ENCODE measurements at places on chromosomes 1 and 21.

DNA sequence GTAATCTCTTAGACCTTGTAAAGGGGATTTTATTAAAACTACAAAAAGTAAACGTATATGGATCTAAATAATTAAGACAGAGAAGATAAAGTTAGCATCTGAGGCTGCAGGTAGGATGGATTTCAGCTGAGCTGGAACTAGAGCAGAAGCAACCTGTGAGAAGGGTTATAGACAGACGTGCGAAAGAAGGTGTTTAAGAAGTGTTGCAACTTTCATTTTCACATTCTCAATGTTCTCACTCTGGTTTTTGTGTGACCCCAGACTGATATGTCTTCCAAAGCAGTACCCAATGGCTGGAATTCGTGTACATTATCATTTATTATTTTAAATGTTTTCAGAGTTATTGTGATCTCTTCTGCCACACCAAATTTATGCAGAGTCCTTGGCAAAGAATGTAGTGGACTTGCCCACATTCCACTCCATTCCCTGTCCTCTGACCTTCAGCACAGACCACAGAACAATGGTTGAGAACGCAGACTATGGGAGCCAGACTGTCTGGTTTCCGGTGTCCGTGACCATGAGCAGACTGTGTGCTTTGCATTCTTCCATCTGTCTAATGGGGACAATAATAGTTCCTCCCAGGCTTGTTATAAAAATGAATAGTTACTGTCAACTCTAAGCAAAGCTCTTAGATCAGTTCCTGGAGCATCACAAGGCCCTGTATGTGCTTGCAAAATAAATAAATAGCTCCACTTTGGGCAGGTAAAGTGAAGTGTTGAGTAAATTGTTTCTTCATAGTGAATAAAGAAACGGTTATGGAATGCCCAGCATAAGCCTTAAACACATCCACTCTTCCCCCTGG is 140.6 kb upstream of the SAMSN1 start:
- no peak for DNase-seq

- no peak for DNase-seq
Measured at GRCh38 chr1:237258871-237259270, 216.9 kb downstream of the RYR2 start.

GRCh38 chr1:189775343-189775742 is 702.3 kb downstream of the BRINP3 start:
- no peak for DNase-seq

- no peak for DNase-seq
Measured at GRCh38 chr1:47753808-47754207, 243.4 kb downstream of the TRABD2B start.

GRCh38 chr1:28954126-28954726 is 39.9 kb downstream of the EPB41 start:
- DNase-seq, result no peak

DNA sequence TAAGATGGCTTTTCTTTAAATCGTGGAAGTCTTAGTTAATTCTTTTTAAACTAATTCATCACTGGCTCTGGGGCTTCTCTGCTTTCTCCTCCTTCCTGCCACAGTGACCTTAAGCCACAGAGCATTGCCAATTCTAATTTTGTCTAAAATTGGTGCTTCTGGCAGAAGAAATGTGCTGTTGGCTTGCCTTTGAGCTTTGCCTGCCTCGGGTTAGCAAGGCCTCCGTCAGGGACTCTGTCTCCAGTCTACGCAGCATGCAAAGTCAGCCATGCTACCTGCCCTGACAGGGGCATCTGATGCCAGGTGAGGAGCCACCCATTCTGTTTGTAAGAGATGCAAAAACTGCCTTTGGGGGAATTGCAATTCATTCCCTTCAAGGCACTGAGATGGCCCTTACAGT is 25.2 kb downstream of the CLDN14 start:
- no peak for DNase-seq

GRCh38 chr1:36768486-36769178 is 265.7 kb downstream of the GRIK3 start:
- no peak for DNase-seq

DNA sequence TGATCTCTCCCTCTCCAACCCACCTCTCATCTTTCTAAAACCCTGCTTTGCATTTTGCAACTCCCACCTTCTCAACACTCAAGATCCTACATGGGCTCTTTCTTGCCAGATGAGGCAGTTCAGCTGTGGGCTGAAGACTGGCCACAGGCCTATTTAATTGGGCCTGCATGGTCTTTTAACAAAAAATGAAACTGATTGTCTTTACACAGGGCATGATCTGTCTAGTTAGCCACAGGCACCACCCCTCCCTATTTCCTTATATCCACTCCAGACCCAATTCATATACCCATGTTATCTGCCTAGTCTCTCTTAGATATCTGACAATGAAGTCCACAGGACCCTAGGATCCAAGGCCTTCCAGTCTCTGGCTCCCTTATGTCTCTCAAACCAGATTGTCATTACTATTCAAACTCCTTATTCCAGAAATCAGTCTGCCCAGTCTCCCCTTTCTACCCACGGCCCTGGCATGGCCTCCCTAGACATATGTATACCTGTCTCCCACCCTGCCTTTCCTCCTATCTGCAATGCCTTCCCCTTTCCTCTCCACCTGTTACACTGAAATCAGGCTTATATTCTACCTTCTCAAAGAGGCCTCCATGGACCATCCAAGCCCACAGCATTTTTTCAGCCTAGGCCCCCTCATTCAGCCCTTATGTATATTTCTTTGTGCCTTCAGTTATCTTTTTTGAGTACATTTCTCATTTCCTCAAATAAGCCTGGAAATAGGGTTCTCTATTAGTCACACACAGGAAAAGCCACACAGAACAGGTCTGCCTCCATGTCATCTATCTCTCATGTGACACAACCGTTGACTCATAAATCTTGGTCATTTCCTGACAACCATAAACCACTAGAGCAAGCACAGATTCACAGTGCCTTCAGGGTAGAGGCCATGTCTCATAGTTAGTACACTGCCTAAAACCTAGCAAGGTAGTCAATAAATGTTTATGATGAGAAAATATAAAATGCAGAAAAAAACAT is 39.0 kb downstream of the LPAR3 start:
- peak; percentile 93 for DNase-seq

- DNase-seq, result no peak
Measured at GRCh38 chr21:25462517-25462971, 144.7 kb downstream of the MRPL39 start.
